Stromal cell of bone marrow (primary cell): ENCODE measurements at places on chromosomes 11 and 22.
A peak's percentile ranks its signal among the peaks of the same experiment; 100 is the strongest.

GRCh38 chr11:73670808-73671207 lies 24.4 kb downstream of the PLEKHB1 start:
- DNase-seq, result no peak

- no peak for DNase-seq
Observed at GRCh38 chr11:78514922-78515502, 59.7 kb downstream of the NARS2 start.

- DNase-seq, result no peak
Observed at GRCh38 chr11:15829312-15829711, 527.0 kb downstream of the SOX6 start.

- DNase-seq, result no peak
Observed at GRCh38 chr11:132111316-132111715, 740.9 kb downstream of the NTM start.

DNA sequence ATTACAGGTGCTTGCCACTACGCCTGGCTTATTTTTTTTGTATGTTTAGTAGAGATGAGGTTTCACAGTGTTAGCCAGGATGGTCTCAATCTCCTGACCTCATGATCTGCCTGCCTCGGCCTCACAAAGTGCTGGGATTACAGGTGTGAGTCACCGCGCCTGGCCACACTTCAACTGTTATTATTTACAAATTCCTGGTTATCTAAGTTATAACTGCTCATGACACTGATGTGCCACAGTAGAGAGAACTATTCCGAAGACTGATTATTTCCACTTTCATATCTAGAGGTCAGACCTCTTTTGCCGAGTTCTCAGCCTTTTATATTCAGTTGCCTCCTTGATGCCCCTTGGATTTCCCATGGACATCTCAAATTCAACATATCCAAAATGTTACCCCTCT lies 3.9 kb upstream of the NUP160 start:
- DNase-seq, result no peak

DNA sequence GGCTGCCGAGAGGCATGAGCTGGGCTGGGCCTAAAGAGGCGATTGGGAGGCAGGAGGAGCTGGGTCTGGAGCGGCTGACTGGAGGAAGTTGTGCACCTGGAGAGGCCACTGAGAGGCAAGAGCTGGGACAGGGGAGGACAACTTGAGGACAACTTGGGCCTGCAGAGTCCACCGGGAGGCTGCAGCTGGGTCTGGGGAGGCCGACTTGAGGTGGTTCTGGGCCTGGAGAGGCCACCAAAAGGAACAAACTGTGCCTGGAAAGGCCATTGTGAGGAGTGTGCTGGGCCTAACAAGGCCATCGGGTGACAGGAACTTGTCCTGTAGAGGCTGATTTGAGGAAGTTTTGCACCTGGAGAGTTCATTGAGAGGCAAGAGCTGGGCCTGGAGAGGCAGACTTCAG lies 41.5 kb downstream of the OR4C45 start:
- no peak for DNase-seq

DNA sequence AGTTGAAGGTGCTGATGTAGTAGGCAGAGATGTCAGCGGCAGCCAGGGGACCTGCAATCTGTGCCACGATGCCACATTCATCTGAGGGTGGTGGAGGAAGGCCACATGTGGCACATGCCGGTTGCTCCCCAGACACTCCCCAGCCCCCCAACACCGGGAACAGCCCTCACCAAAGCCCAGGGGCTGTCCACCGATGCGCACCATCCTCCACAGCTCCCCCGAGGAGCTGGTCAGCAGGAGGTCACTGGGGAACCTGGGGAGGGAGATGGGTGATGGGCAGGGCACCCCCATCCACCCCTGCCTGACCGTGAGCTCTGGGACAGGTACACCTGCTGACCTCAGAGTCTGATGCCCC lies 3.5 kb downstream of the CASTOR1 start:
- no peak for DNase-seq

GRCh38 chr11:62337303-62338181 lies at the start of gene ASRGL1:
Gene ASRGL1 (plus strand): TSS chr11:62337448. CDS start chr11:62337978, 530 bp downstream.
- DNase-seq, result peak; percentile 3

DNA sequence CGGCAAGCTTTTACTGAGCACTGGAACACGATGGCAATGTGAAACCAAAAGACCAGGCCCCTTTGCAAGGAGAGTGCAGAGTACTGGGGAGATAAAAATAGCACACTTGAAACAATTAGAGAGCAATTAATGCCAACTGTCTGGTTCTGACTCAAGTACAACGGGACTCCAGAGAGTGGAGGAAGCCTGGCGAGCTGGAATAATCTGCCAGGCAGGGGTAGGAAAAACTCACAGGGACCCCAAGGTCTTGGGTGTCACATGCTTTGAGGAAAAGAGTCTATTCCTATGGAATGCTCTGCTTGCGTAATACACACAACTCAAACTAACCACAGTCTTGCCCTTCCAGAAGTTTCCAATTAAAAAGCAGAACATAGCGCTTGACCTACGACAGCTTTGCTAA lies 113.0 kb upstream of the CLMP start:
- DNase-seq, result peak; percentile 68

DNA sequence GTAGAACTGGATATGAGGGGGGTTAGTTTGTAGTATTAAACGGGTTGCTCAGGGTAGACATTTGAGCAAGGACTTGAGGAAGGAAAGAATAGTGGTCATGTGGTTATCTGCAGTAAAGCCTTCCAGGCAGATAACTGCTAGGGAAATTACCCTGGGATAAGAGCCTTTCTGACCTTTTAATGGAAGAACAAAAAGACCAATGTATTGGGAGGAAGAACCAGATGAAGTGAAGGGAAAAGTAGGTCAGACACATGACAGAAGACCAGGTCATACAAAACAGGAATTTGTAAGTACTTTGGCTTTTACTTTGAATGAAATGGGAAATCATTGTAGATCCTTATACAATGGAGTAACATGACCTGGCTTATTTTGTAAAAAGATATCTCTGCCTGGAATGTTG lies 241.9 kb upstream of the CTSC start:
- no peak for DNase-seq

GRCh38 chr22:22037229-22037628 lies 54.6 kb upstream of the TOP3B start:
- no peak for DNase-seq

- DNase-seq, result no peak
Observed at GRCh38 chr22:48249713-48250268, 1487.3 kb downstream of the TBC1D22A start.

GRCh38 chr11:71304045-71304444 lies 51.7 kb upstream of the SHANK2 start:
- no peak for DNase-seq

GRCh38 chr11:30329150-30329940 lies 6.4 kb downstream of the ARL14EP start:
- DNase-seq, result no peak

GRCh38 chr22:45678961-45679912 lies 7.6 kb downstream of the ATXN10 start:
- peak; percentile 53 for DNase-seq

DNA sequence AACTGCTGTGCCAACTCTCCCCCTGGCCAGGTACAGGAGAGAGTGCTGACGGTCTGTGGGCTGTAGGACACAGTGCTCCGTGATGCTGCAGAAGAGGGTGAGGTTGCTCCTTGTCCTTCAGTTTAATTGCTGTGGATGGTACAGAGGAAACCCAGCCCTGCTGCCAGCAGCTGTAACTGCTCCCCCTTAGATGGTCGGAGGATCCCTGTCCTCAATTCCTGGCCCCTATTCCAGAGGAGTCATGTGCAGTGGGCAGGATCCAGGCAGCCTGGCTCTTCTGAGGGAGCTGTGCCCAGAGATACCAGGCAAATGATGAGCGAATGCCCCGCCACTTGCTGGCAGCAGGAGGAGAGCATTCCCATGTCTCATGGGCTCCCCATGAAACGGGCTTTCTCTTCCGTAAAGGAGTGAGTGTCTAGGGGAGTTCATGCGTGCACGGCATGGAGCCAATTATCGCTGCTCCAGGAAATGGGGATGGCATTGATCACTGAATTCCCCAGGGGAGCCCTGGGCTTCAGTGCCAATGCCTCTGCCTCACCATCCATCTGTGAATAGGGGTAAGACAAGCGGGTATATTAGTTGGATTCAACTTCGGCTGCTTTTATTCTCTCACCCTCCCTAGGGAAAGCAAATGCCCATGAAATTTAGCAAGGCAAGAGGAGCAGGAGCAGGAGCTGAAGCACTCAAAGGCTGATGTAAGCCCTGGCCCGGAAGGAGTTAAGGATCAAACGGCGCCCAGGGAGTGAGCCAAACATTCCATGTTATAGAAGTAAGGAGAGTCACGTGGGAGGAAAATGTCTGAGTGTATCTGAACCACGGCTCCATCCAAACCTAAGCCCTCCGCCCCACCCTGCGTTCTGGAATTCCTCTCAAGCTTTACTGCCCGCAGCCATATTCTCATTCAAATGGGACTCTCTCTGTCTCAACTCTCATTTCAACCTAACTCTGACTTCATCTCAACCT lies 51.0 kb upstream of the CSNK2A3 start:
- DNase-seq, result no peak

GRCh38 chr11:104764710-104765045 lies 133.6 kb downstream of the CASP12 start:
- no peak for DNase-seq

- peak; percentile 83 for DNase-seq
Observed at GRCh38 chr22:20495861-20496681, 476 bp upstream of the KLHL22 start.

- no peak for DNase-seq
Observed at GRCh38 chr11:131370901-131371790, 731 bp downstream of the NTM start.

DNA sequence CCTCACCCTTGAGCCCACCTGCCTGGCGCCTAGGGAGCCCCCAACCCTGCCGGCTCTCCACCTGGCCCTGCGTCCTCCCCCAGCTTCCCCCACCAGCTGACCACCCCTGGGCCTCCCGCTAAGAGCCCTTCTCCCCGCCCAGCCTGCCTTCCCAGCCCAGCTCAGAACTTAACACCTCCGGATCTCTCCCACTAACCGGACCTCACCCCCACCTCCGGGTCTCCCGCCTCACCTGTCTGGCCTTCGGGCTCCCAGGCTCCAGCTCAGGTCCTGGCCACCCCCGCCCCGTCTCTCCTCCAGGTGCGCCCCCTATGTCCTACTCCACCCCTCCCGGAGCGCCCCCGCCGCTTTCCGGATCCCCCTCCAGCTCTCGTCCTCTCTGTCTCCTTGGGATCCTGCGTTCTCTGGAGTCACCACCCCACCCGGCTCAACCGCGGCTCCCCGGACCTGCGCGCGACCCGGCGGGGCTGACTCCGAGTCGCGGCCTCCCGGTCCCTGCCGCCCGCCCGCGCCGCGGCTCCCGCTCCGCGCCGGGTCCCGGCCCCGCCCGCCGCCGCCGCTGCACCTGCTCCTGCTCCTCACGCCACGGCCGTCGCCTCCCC lies at the start of gene KCNJ11:
Gene KCNJ11 (minus strand): TSS at position 51 of the 602 bp plus-strand sequence. CDS start 568 bp downstream, outside the sequence.
- DNase-seq, result no peak

- DNase-seq, result peak; percentile 37
Observed at GRCh38 chr22:36757668-36758211, 18.2 kb downstream of the IFT27 start.

DNA sequence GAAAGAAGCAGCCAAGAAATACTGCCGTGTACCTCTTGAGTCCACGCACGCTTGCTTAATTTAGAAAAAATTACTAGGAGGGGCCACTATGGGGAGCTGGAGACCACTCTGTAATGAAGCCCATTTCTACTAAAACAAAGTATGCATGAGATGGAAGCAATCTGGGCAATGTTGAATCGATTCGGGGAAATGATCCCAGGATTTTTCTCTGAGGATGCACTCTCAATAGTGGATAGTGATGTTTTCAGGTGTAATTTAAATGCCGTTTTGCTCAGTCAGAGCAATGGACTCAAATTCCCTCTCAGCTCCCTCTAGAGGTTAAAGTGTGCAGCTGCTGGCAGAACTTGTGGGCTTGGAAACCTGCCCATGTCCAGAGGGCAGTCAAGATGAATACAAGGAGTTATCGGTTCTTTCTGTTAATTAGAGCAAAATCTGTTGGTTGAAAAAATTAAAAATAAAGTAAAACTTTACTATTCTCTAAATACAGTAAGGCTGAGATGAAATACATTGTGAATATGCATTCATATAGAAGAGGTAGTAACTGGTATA lies 64.1 kb downstream of the ME3 start:
- peak; percentile 59 for DNase-seq

DNA sequence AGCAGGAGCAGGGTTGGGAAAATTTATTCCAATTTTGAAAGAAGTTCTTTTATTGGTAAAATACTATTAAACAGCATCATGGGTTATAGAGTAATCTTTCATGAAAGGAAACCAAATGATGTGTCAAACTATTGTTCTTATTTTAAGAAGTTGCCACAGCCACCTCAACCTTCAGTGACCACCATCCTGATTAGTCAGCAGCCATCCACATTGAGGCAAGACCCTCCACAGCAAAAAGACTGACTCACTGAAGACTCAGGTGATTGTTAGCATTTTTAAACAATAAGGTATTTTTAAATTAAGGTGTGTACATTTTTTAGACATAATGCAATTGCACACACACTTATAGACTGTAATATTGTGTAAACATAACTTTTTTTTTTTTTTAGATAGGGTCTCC lies 3.7 kb upstream of the HEPHL1 start:
- DNase-seq, result no peak

DNA sequence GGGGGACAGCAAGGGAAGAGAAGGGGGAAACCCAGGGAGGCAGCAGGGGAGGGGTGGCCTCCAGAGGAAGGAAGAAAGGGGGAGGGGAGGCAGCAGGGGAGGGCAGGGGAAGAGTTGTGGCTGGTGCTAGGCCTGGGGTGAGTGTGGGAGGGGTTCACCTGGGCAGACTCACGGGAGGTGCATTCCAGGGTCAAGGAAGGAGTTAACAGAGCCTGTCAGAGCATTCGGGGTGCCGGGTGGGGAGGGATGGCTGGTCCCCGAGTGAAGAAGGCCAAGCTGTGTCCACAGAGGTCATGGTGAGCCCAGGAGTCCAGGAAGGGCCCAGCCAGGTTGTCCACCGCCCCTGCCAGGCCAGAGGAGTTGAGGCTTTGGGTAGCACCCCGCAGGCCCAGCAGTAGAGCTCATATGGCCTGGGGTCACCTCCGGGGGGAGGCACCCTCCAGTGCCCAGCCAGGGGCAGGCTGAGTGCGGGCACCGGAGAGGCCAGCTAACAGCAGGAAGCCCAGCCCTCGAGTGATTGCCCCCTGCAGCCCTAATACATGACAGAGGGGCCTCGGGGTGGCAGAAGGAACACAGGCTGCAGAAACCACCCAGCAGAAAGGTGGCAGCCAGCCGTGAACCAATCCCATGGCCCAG lies 31.1 kb upstream of the PPARA start:
- DNase-seq, result no peak

- DNase-seq, result peak; percentile 97
Observed at GRCh38 chr22:45997077-45997776, 20.3 kb upstream of the WNT7B start.

- no peak for DNase-seq
Observed at GRCh38 chr11:88478136-88478815, 140.7 kb upstream of the CTSC start.

DNA sequence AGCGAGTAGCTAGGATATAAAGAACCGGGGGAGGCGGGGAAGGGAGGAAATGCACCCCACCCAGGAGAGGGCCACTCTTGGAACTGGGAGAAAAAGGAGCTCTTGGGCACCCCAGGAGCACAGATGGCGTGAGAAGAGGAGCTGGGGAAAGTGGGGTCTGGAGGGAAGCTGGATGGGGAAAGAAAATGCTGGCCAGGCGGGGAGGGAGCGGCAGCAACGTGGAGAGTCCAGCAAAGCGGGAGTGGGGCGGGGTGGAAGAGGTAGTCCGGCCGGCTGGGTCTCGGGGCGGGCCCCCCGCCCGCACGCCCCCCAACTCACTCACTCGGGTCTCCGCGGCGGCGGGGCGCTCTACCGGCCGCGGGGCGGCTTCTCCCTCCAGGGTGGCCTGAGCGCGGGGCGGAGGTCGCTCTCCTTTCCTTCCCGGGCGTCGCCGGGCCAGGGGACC lies 522 bp downstream of the TOB2 start:
- no peak for DNase-seq

- DNase-seq, result peak; percentile 25
Observed at GRCh38 chr11:102573851-102574250, 43.3 kb upstream of the MMP7 start.
